ENCODE measurements at places on chromosomes 3 and 15.

DNA sequence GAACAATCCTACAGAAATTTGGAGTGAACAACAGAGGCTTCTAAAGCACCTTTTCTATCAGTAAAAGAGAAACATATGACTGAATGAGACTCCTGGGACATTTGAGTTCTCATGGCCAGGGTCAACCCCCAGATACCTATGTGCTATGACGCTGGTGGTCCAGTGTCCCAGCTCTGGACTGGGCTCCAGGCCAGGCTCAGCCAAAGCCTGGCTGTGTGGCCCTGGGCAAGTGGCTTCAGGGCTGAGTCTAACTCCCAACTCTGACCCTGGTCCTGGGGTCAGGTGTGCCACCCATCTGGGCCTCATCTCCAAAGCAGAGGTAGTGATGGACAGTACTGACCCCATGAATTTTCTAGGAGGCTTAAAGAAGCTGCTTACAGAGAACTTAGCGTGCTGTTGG, 147.8 kb downstream of the FBLN2 start:
- DNase-seq, result no peak

- no peak for DNase-seq
Measured at GRCh38 chr3:55721716-55722484, 234.8 kb upstream of the WNT5A start.

DNA sequence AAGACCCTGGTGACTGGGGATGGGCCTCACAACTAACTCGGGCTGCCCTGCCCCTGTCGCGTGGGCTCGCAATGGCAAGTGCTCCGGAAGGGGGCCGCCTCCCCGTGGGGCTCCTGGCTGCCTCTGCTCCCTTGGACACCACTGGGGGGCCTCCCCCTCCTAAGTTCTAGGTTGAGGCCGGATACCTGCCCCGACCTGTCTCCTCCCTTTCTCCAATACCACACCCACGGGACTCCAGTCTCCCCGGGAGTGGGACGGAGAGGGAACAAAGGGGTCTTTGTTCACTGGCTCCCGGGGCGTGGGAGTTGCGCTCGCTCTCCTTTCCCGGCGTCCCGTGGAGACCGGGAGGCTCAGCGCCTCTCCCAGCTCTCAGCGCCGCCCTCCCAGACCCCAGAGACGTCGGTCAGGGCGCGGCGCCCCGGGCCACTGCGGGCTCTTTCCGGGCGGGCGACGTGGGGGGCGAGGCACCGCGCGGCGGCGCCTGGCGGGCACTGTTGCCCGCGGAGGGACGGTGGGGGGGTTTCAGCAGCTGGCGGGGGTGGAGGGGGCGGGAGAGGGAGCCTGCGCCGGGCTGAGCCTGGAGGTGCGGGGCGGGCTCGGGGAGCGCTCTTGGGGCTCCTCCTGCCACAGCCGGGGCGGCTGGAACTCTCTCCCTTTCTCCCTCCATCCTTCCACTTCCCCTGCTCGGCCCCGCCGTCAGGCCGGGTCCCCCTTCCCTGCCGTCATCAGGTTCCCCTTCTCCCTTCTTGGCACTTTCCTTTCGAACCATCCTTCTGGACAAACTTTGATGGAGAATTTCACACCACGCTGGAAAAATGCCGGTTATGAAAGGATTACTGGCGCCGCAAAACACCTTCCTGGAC, at the start of gene KCNH8:
KCNH8 (plus strand) TSS at position 606 of the 863 bp plus-strand sequence; CDS start at position 816, 210 bp downstream.
- DNase-seq, result no peak

DNA sequence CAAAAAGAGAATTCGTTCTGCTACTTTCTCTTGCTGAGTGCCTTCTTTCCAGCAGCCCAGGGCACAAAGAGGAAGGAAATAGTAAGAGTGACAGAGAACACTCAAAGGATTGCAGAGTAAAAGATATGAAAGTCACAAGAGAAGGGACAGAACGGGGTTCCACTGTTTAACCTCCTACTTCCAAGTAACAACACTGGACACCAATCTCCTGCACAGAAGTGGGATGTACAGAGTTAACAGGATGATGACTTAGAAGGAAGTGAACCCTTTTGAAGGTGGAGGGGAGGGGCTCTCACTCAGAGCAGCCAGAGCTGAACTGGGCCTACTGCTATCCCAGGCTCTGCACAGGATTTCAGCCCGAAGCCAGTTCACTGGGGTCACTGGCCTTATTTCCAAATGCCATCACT, 130.1 kb upstream of the PRICKLE2 start:
- no peak for DNase-seq

- no peak for DNase-seq
Measured at GRCh38 chr3:120355486-120355885, 6.3 kb upstream of the LRRC58 start.

GRCh38 chr15:54820811-54821210, 375.9 kb downstream of the RSL24D1 start:
- no peak for DNase-seq

GRCh38 chr15:100201376-100202280, 140.1 kb downstream of the ADAMTS17 start:
- no peak for DNase-seq

GRCh38 chr3:146077181-146077580, 83.8 kb downstream of the PLOD2 start:
- no peak for DNase-seq

GRCh38 chr15:62071711-62072308, 5.0 kb downstream of the C2CD4A start:
- no peak for DNase-seq

DNA sequence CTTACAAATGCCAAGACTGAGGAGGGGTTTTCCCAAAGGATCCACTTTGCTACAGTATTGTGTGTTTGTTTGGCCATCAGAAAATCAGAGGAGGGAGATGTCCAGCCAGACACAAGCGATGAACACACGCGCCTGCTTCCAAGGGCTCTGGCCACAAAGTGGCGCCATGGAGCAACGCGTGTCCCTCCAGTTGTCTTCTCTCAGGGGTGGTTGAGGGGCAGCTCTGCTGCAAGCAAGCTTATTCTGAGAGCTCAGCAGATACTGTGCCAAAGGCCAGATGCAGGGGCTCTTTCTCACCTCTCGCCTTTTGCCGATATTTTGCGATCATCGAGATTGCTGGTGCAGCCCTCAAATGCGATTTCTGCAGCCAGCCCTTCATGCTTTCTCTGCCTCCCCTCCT, 88.9 kb upstream of the OSBPL11 start:
- DNase-seq, result peak; percentile 8

DNA sequence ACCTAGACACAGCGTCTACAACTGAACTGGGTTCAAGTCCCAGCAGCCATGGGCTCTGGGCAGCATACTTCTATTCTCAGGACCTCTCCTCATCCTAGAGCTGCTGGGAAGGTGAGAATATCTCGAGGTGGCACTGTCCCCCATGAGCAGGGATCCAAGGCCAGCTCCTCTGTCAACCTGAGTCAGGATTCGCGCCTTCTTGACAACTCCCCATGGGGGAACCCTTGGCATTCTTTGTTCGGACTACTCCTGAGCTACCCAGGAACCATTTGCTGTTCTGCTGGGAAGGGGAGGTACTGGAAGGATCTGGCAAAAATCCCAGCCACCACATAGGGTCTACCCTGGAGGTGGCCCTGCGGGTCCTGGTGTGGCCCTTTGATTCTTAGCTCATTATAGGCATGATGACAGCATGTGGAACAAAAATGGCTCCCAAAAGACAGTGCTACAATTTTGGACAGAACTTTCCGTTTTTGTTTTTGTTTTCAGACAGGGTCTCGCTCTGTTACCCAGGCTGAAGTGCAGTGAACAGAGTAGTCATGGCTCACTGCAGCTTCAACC, 22.3 kb downstream of the PLXNB1 start:
- DNase-seq, result no peak

DNA sequence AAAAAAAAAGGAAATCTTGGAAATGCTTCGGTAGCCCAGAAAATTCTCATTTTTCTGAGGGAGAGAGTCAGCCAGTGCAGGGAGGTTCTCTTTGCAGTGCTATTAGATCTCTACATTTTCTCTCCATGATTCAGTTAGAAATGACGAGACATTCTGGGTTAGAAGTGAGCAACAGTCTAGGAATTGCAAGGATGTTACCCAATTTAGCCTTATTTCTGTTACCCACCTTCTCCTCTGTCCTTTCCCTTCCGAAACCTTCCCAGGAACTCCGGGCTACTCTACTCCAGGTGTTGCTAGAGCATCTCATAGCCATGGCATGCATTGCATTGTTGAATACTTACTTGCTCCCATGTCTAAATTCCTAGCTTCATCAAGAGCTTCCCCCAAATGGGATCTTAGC, 106.8 kb downstream of the EDEM1 start:
- DNase-seq, result no peak

DNA sequence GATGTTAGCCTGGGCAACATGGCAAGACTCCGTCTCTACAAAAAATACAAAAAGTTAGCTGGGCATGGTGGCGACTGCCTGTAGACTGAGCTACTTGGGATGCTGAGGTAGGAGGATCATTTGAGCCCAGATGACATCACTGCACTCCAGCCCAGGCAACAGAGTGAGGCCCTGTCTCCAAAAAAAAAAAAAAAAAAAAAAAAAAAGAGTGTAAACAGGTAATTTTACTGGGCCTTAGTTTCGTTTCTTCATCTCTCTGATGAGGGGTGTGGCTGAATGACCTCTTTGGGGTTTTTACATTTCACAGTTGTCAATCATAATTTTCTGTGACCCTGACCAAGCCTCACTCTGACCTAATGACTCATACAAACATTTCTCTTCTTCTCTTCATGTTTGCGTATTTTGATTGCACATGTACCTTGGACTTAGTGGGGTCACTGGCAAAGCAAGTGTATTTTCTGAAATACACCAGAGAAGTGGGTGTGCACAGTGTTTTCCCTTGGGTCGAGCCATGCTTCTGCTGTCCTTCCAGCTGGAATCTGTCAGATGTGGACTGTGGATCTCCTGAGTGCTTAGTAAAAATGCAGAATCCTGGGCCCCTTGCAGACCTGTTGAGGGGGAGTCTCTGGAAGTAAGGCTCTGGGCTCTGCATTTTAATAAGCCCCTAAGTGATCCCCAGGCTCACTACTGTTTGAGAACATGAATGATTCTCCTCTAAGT, 140.5 kb downstream of the FNDC3B start:
- DNase-seq, result no peak

GRCh38 chr3:66431494-66431893, 69.3 kb downstream of the LRIG1 start:
- DNase-seq, result no peak

- DNase-seq, result no peak
Measured at GRCh38 chr3:147415286-147415685, 6.1 kb downstream of the ZIC1 start.

- DNase-seq, result no peak
Measured at GRCh38 chr3:1356101-1356500, 263.3 kb downstream of the CNTN6 start.

DNA sequence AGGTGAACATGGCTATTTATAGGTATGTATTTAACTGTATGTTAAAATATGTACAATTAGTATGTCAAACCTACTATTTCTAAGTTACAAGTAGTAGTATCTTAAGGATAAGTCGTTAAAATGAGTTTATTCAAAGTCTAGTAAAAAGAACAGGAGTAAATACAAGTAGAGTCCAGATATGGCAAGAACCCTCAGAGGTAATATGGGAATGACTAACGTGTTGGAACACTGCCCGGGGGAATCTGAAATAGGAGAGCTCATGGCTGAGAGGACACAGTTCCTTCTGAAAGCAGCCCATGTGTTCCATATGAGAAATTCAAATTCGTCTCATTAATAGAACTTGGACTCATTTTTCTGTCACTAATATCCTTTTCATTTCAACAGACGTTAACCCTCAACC, 158.8 kb downstream of the CLSTN2 start:
- peak; percentile 54 for DNase-seq

DNA sequence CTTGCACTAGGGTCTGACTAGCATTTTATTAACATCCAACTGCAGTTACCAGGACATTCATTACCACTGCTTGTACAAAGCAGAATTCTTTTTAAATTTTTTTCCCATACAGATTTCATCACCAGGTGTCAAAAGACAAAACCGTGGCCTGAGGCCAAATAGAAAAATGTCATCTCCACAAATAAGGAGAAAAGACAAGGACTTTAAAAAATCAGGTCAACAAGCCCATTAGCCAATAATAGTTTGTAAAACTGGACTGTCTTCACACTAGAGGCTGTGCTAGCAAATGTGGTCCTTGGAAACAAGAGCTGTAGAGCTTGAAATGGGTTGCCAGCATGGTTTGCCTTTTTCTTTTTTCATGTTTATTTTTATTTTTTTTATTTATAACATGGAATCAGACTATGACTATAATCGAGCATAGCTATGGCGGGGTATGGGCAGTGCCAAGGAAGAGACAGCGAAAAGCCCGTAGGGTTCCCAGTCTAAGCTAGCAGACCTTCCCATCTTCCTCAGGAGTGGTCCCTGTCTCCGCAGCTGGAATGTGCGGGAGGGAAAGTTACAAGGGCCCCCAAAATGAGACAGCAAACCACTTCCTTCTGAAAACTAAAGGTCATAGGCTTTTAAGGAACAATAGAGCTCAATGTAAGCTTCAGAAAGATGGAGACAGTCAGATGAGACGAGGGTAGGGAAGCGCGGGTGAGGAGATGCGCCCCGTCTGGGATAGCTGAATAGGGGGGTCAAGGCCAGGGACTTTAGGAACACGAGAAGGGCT, 1.5 kb downstream of the PTPN9 start:
- no peak for DNase-seq

DNA sequence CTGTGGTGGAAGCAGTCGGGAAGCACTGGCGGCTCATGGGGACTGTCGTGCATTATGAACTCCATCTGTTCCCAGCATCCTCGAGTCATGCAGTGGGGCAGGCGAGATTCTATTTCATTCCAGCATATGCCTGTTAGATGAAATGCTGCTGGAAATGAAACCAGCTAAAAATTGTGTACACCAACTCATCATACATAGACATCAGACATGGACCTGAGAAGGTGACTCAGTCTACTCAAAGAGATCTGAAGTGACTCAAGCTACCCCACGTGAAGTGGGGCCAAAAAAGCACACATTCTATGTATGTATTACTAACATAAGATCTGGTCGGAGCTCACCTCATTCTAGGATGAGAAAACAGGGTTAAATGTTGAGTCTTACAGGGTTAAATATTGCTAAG, 47.5 kb upstream of the FAM98B start:
- no peak for DNase-seq

GRCh38 chr3:15015456-15015855, 49.7 kb downstream of the MRPS25 start:
- DNase-seq, result no peak

DNA sequence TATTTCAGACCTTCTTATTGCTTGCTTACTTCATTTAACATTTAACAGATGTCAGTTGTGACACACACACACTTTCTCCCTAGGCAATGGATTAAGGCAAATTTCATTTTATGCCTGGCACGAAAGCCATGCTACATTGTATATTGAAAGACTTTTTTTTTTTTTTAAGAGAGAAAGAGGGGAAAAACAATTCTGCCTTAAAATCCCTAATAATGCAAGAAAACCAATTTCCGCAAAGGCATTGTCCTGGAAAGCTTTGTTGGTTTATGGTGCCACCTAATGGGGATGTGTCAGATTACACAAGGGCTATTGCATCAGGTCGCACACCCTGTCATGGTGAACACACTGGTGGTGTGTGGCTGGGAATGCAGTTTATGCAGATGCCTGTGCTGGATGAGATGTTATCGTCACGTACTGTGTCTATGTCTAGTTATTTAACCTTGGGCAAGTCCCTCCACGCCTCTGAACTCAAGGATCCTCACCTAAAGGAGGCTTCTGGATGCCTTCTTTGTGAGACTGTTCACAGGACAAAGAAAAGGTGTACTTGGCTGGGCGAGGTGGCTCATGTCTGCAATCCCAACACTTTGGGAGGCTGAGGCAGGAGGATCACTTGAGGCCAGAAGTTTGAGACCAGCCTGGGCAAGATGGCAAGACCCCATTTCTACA, 37.3 kb upstream of the RFTN1 start:
- DNase-seq, result peak; percentile 61

- DNase-seq, result no peak
Measured at GRCh38 chr3:182349951-182350517, 443.3 kb upstream of the ATP11B start.

All from left renal pelvis (tissue), 4 donors.